ENCODE measurements at places on chromosomes 2 and 18.

- no peak for DNase-seq
Observed at GRCh38 chr2:219707496-219708285, 80.3 kb downstream of the SLC4A3 start.

DNA sequence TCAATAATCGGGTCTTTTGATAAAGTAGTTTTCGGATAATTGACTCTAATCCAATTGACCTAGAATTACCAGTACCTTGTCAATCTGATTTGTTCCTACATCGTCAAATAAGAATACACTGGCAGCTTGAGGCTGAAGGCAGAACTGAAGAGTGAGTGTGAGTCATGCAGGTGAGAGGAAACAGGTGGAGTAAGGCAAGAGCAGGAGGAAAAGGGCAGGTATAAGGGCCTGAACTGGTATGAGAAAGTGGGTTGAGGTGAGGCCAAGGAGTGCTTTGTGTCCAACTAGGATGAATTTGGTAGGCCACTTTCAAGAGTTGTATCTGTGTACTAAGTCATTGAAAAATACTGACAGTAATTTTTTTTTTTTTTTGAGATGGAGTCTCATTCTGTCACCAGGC is 186.0 kb downstream of the ZNF385B start:
- DNase-seq, result no peak

DNA sequence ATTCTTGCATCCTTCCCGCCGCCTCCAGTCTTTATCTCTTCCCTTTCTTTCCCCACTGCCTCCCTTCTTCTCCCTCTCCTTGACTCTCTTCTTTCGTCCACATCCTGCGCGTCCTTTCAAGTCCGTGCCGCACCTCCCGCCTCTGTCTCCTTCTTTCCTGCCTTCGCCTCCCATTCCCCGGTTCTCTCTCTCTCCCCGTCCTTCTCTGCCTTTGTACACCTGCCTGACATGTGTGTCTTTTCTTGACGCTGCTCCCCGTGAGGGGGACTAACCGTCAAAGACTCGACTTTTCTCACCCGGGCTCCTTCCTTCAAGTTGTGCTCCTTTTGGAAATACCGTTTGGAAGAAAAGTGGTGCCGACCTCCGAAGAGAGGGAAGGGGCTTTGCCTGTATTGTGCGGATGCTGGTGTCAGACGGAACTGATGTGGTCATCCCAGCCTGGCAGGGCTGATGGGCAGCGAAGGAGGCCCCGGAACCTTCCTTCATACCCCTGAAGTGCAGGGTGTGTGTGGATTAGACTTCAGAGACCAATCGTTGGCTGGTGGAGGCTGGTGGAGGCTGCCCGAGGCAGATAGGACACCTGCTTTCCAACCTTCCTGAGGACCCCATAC is 879 bp downstream of the TMEM178A start:
- no peak for DNase-seq

DNA sequence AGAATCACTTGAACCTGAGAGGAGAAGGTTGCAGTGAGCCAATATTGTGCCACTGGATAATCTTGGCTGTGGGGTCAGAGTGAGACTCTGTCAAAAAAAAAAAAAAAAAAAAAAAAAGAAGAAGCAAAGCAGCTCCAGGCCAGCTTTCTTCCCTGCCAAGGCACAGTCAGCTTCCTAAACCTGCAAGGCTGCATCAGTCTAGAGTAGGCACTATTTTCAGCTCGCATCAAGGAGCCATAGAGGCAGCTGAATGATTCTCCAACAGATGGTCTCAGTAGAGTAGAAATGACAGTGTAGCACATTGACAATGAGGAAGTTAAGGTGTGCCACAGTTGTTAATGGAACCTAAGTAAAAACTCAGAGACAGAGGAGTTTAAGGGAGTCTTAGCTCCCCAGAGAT is 35.6 kb downstream of the BMP10 start:
- no peak for DNase-seq

- DNase-seq, result no peak
Observed at GRCh38 chr18:23617412-23618014, 31.2 kb upstream of the NPC1 start.

All from esophagus squamous epithelium (tissue), 5 donors.